ENCODE measurements at places on chromosomes 1 and 21. TPM values are rescaled to one million over a fixed set of nuclear protein-coding genes. Genes with fewer than 3 reads are reported as not detected.

VSIG8 gene
- total RNA-seq, result 0.23 TPM

RORC gene
- total RNA-seq, result 24.7 TPM

PTGER3 gene
- 1.7 TPM for total RNA-seq

DMRTA2 gene
- total RNA-seq, result not detected

AMIGO1 gene
- total RNA-seq, result 3.9 TPM

IRF6 gene
- 28.3 TPM for total RNA-seq

WDR64 gene
- total RNA-seq, result not detected

HP1BP3 gene
- total RNA-seq, result 316 TPM

SNAPIN gene
- 29.7 TPM for total RNA-seq

C1QB gene
- 702 TPM for total RNA-seq

TMEM82 gene
- total RNA-seq, result not detected

CD34 gene
- 44.8 TPM for total RNA-seq

BMP8B gene
- total RNA-seq, result 1.0 TPM

All from lung (tissue), 17 donors.